ENCODE measurements at places on chromosomes 3 and 15.

DNA sequence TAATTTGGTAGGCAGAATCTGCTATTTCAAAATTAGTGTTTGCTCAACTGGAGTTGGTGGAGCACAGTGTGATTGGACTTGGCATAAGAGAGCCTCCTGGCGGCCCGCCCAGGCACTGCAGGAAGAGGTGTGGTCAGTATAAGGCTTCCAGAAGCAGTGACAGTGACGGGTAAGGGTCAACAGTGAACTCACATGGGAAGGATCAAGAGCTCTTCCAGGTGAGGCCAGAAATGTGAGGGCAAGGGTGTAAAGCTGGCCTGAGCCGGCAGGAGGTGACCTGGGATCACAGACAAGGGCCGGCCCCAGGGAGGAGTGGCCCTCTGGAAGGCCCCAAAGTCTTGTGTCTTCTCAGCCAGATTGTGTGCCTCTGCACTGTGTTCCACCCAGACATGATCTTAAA is 93.2 kb upstream of the RNF7 start:
- peak; percentile 68 for DNase-seq

DNA sequence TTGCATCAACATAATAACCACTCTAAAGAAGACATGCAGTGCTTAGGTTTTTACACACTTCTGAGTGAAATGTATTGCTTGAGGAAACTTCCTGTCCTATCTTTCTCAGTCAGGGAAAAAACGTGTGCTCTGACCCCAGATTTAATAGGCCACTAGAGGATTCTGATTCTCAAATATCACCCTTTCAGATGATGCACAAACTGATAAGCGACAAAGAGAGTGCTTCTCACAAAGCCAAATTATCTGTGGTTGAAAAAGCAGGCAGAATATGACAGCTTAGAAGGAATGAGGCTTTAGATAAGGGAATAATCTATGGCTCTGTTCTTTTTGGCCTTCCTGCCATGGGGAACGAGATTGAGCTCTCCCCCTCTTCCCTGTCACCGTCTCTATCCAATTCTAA is 583.4 kb upstream of the SGO1 start:
- DNase-seq, result no peak

GRCh38 chr3:86987421-86987715 is 3.6 kb downstream of the VGLL3 start:
- no peak for DNase-seq

DNA sequence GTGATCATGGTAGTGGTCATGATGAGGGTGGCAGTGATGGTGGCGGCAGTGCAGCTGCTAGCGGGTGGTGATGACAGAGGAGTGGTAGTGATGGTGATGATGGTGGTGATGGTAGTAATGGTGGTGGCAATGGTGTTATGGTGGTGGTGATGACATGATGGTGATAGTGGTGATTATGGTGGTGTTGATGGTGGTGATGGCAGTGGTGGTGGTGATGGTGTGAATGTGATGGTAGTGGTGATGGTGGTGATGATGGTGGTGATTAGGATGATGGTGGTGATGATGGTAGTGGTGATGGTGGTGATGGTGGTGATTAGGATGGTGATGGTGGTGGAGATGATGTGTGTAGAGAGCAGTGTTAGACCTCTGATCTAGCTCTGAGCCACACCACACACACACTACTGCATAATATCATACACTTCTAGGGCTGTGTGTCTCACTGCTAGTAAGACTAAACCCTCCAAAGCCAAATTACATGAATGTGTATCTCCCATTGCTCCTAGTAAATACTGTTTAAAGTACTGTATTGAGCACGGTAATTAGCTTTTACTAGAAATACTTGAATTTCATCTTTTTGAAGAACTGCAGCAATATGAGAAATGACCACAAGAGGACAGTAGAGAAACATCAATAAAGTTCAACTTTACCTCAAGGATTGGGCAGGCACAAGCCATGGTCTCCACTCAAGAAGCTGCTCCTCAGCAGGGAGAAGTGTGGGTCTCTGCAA is 28.8 kb downstream of the TMED3 start:
- peak; percentile 66 for DNase-seq
